Central memory CD4-positive, alpha-beta T cell (primary cell): ENCODE measurements at places on chromosomes 3 and 15.

GRCh38 chr3:187624588-187624987 lies 45.6 kb downstream of the SST start:
- DNase-seq, result no peak

DNA sequence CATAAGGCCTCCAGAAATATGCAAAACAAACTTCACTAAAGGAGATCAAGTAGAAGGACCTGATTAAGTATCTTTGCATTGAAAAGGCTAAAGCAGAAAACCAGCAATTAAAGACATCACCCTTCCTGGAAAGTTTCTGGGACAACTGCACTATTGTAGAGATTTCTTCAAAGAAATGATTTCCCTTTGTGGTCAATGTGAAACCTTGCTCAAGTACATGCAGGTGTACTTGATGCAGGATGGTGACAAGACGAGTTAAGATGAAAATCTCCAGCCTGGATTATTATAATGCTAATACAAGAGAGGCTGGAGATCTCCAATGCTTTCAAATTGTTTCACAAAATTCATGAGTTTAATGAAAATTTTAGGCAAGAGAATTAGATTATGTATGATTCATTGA lies 208.4 kb downstream of the TIGIT start:
- no peak for DNase-seq

DNA sequence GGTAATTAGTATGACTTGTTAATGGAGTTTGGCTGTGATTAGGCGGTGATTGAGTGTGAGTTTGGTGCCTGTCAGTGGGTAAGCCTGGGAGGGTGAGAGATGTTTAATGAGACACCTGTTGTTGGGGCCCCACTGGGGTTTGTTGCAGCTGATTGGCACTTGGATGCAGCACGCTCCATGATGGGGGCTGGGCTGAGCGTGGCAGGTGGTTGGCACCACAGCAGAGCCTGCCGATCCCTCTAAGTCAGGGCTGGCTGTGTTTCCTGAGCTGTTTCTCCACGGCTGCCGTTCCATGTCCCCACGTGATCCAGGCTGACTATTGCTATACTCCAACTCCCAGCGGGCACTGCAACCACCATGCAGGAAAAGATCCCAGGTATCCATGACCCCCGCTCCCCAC lies 93.5 kb upstream of the ARRDC4 start:
- DNase-seq, result no peak

DNA sequence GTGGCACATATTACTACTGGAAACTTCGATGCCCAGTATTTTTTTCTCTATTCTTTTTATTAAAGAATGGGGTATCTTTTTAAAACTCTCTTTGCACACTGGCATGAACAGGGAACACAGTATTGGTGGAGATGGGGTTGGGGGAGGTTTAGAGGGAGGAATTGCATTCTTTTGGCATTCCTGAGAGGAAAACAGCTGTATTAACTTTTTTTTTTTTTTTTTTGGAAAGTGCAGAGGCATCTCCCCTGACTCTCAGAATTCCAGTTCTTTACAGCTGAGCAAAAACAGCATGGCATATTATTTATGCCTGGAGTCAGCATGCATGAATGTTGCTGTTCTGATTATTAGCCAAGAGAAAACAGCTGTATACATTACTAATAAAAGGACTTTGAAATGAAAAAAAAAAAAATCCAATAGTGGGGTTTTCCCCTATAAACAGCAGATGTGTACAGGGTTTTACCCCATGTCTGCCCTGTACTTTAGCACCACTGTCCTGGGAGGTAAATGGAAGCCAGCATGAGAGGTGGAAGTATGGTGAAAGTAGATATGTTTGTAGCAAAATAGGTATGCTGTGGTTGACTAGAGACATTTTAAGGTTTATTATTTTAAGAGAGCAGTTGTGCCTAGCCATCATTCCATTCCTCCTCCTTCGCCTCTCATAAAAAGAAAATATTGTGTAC lies 132.2 kb downstream of the FNDC3B start:
- DNase-seq, result no peak
